Hair follicle dermal papilla cell (primary cell): ENCODE measurements at places on chromosomes 6 and 20. TPM values are rescaled to one million over a fixed set of nuclear protein-coding genes. Genes with fewer than 3 reads are reported as not detected.

Gene CFAP206
- total RNA-seq, result 0.65 TPM in 1 of 2 replicates, not detected in the other

Gene OR12D3
- not detected in 2 replicates for total RNA-seq

Gene TRIM10
- total RNA-seq, result not detected in 2 replicates

Gene CALHM4
- not detected in 2 replicates for total RNA-seq

Gene PPIL6
- 2.1 and 2.3 TPM in 2 replicates for total RNA-seq

Gene HDGFL1
- not detected in 2 replicates for total RNA-seq

Gene RNF5
- total RNA-seq, result 24.7 and 44.4 TPM in 2 replicates

Gene SSTR4
- total RNA-seq, result 0.16 TPM in 1 of 2 replicates, not detected in the other

Gene THBD
- 9.6 and 14.6 TPM in 2 replicates for total RNA-seq

Gene SLC17A2
- total RNA-seq, result not detected in 2 replicates

Gene ERVFRD-1
- total RNA-seq, result not detected in 2 replicates

Gene ZNF341
- 1.7 and 2.6 TPM in 2 replicates for total RNA-seq

Gene SRF
- total RNA-seq, result 59.1 and 64.4 TPM in 2 replicates

Gene RRAGD
- 1.5 and 1.6 TPM in 2 replicates for total RNA-seq

Gene MAFB
- total RNA-seq, result 13.5 and 13.8 TPM in 2 replicates

Gene TREM2
- 0.16 TPM in 1 of 2 replicates, not detected in the other for total RNA-seq

Gene COX4I2
- not detected in 2 replicates for total RNA-seq

Gene CLPSL2
- total RNA-seq, result not detected in 2 replicates

Gene C6orf52
- total RNA-seq, result 0.81 TPM in 1 of 2 replicates, not detected in the other

Gene C6orf89
- 64.5 and 79.2 TPM in 2 replicates for total RNA-seq

Gene ZBTB12
- total RNA-seq, result 2.3 and 4.4 TPM in 2 replicates

Gene BMP5
- total RNA-seq, result not detected in 2 replicates
